ENCODE measurements at places on chromosomes 4 and X. TPM values are rescaled to one million over a fixed set of nuclear protein-coding genes. Genes with fewer than 3 reads are reported as not detected.

SLC6A14 gene
- 0.27 TPM for total RNA-seq

OFD1 gene
- total RNA-seq, result 46.3 TPM

DNA sequence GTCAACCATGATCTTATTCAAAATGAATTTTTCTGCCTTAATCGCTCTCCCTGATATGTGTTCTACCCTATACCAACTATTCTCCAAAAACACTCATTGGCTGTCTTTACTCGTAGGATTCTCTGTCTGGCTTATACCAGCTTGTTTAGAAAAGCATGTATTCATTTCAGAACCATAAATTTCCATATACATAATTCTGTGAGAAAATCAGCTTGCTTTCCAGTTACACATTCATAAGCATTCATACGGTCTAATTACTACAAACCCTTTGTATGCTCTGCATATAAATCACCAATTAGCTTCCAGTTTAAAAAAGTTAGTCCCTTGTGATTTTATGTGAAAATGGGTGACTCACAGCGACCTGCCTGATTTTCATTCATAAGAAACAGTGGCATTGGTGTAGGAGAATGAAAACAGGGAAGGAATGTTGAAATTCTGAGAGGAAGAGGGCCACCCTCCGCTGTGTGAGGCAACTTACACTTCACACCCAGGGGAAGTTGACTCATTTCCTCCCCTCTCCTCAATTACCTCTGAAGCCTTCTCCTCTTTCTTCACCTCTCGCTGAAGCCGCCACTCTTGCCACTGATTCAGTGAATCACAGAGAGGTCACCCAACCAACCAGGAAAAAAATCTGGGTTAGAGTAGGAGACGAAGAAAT lies 63.3 kb downstream of the MEPE start:
- DNase-seq, result no peak
- no peaks in the 10 kb centered on the region for H3K27me3 ChIP-seq
- no peak overlapping the region for H3K4me3 ChIP-seq
- peaks cover 15% of the 10 kb centered on the region for H3K4me1 ChIP-seq
- H3K36me3 ChIP-seq, result peaks cover 11% of the 10 kb centered on the region

DNA sequence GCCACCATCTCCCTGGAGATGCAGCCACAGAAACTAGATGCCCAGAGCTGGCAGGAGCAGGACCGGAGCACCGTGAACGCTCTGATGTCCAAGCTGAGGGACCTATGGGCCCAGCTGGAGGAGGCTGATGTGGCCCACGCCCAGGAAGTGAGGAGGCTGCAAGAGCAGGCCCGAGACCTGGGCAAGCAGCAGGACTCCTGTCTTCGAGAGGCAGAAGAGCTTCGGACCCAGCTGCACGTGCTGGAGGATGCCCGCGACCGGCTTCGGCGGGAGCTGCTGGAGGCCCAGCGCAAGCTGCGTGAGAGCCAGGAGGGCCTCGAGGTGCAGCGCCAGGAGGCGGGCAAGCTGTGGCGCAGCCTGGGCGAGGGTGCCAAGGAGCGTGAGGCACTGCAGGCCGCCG lies 14.2 kb downstream of the SMIM10L2A start:
- H3K27me3 ChIP-seq, result peaks cover 2% of the 10 kb centered on the region
- no peak overlapping the region for H3K4me3 ChIP-seq
- H3K36me3 ChIP-seq, result no peaks in the 10 kb centered on the region
- no peaks in the 10 kb centered on the region for H3K4me1 ChIP-seq
- H3K27ac ChIP-seq, result no peak overlapping the region
